Left ventricle myocardium superior (tissue), 1 donor: ENCODE measurements at places on chromosomes 6 and 20. TPM values are rescaled to one million over a fixed set of nuclear protein-coding genes. Genes with fewer than 3 reads are reported as not detected.

Gene VIP
- 0.42 TPM for total RNA-seq

Gene COL21A1
- total RNA-seq = 23.2 TPM

Gene GTSF1L
- total RNA-seq = not detected

Gene CDSN
- not detected for total RNA-seq

Gene DAAM2
- total RNA-seq = 16.1 TPM

Gene CRISP3
- not detected for total RNA-seq

Gene RBM24
- 223 TPM for total RNA-seq

Gene CST4
- not detected for total RNA-seq

Gene CGA
- 0.59 TPM for total RNA-seq

Gene SLC22A3
- 1.3 TPM for total RNA-seq

- no peak for DNase-seq
Observed at GRCh38 chr6:47363736-47364135, 54.0 kb upstream of the TNFRSF21 start.

DNA sequence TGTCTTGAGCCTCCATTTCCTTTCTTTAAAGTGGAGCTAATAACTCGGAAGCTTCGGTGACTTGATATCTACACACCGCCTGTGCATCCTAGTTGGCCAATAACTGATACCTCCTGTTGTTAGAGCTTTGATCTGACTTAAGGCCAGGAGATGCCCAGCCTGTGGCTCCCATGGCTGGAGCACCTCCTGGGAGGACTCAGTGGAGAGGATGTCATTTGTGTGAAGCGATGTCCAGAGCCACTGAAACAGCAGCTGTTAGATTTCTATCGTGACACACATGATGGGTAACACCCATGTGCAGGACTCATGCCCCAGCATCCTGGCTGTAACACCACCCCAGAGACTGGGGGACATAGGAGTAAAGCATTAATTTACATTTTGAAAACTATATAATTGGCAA is 30.8 kb downstream of the SDCBP2 start:
- no peak for DNase-seq

DNA sequence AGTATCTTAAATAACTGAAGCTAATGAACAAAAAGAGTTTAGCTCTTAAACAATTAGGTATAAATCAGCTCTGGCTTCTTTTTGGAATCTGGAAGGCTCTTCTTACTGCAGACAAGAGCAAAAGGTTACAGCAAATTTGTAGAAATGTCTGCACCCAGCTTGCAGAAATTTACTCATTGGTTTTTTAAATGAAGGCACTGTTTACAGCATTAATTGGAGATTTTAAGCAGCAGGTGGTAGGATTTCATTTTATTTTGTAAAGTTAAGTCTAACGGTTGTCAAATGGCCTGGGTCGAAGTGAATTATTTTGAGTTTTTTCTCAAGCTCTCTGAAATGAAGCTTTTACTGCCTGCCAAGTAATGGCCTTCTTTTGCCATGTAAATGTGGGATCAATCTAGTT is 102.1 kb downstream of the NRSN1 start:
- DNase-seq = no peak

DNA sequence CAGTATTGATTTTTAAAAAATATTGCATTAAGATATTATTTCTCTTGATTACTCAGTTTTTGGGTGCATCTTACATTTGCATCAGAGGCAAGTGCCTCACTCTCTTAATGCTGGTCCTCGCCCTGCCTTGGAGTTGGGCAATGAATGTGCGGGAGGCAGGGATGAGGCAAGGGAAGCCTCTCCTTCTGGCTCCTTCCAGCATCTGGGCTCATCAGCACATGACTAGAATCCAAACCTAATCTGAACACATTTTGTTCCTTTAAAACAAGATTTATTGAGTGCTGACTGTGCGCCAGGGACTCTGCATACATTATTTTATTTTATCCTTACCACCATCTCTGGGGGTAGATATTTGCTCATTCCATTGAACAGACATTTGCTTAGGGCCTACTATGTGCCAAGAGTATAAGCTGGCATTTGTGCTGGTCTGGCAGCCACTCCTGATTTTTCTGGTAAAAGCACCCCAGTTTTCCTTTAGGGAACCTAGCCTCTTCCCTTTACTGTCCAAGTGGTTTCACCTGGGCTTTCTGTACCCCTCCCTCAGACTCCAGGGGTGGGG is 71.9 kb upstream of the ZNFX1 start:
- DNase-seq = no peak

DNA sequence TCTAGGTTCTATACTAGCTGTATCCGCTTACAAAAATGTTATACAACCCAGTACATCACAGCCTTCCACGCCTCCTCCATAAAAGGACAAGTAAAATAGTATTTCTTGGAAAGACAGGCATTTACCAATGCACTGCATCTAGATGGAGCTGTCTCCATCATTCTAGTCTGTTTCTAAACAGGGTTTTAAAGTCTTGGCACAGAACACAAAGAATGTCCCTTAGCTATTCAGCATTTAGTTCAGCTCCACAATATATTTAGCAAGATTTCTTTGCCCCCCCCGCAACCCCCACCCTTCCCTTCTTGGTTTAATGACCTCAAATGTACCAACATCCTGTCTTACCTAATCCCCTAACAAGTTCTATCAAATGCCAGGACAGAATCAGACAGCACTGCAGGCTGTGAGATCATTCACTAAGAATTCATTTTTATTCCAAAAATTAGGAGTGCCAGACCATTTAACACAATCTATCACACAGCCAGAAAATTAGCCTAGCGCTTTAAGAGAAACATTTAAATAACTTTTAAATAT is 198.6 kb downstream of the BACH2 start:
- peak; percentile 38 for DNase-seq

GRCh38 chr6:22888163-22888752 is 318.9 kb downstream of the HDGFL1 start:
- DNase-seq = no peak

DNA sequence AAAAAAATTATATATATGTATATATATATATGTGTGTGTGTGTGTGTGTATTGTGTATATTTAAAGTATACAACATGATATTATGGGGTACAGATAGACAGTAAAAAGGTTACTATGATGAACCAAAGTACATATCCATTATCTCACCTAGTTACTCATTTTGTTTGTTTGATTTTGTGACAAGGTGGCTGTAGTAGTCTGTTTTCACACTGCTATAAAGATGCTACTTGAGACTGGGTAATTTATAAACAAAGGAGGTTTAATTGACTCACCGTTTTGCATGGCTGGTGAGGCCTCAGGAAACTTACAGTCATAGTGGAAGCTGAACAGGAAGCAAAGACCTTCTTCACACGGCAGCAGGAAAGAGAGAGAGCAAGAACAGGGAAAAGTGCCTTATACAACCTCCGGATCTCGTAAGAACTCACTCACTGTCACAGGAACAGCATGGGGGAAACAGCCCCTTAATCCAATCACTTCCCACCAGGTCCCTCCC is 30.2 kb upstream of the DACT2 start:
- no peak for DNase-seq

- DNase-seq = no peak
Observed at GRCh38 chr6:11580686-11581405, 43.3 kb downstream of the TMEM170B start.

GRCh38 chr6:110776413-110776812 is 38.9 kb downstream of the CDK19 start:
- DNase-seq = no peak

DNA sequence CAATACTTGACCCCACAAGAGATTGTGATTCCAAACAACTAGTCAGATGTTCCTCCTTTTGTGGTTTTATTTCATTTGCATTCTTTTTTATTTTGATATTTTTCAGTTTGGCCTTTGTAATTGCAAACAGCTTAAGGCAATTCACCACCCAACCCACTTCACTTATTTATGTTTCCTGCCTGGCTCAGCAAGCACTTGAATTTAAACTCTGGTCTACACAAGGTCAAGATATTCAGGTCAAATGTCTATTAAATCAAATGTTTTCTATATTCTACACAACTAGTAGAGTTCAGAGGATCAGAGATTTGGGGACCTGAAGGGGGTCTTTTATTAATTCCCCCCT is 100.1 kb downstream of the SGK1 start:
- DNase-seq = no peak

DNA sequence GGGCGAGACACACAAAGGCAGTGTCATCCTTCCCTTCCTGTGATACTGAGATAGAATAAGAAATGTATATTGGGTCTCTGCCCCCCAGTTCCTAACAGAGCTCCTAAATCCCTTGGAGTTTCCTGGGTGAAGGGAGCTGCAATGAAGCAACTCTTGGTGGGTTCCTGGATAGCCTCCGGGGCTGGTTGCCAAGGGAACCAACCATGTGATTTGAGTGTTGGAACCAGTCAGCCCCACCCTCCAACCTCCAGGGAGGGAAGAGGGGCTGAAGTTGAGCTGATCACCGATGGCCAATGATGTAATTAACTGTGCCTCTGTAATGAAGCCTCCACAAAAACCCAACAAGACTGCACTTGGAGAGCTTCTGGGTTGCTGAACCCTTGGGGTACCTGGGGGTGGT is 116.6 kb downstream of the SLC22A3 start:
- DNase-seq = no peak

DNA sequence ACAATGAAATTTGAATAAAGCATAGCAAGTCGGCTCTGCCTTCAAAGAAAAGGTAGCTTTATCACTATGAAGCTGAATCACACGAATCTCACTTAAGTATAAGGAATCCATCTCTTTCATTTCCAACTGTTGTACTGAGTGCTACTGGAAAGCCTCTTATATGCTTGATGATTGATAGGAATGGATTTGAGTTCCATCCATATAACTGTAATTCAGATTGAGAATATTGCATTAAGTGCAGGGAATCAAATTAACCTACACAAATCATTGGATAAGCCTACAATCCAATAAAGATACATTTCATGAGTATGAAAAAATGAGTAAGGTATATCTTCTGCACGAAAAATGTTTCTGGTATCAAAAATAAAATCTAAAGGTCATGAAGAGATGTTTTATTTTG is 444.8 kb upstream of the PLCB4 start:
- no peak for DNase-seq

- no peak for DNase-seq
Observed at GRCh38 chr6:145880361-145880760, 65.8 kb upstream of the FBXO30 start.

DNA sequence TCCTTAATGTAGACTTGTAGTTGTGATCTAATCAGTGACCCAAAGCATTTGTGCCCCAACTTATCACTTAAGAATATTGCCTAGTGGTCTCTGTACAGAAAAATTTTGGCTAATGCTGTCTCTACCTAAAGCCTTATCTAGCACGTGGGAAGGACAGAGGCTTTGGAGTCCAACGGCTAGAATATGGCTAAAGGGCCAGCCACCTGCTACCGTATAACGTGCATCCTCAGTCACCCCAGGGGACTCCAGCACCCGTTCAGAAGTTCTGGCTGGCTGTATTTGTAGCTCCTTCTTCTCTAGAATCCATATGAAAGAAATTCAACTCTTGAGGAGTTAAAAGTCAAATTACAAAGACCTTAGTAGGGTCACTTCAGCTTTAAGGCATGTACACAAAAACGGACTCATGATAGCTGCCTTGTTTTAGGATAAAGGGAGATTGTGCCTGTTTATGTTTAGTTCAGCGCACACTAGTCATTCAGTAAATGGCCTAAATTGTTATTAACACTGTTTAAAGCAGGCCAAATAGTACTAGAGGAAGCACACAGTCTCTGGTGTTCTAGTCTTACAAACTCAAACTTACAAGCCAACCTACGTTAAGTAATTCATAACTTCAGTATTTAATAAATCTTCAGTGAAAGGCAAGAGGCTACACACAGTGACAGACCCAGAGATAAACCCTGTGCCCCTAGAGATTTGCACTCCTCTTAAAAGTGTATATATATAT is 407.5 kb upstream of the PLCB4 start:
- no peak for DNase-seq

DNA sequence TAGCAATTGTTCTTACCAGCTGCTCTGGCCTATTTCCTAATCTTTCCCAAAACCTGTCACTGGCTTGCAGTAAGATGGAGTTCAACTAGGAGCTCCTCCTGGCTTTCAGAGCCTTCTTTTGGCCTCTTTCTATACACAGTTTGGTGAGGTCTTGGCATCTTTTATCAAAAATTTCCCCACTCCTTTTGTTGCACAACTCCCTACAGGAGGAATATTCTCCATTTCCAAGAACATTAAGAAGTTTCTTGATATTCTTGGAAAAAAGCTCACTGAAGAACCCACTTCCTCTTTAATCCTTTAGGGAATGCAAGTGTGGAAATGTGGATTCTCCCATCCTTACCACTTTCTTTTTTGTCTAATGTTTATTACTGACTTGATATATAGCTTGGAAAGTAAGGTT is 171.3 kb upstream of the KCNK16 start:
- DNase-seq = no peak

DNA sequence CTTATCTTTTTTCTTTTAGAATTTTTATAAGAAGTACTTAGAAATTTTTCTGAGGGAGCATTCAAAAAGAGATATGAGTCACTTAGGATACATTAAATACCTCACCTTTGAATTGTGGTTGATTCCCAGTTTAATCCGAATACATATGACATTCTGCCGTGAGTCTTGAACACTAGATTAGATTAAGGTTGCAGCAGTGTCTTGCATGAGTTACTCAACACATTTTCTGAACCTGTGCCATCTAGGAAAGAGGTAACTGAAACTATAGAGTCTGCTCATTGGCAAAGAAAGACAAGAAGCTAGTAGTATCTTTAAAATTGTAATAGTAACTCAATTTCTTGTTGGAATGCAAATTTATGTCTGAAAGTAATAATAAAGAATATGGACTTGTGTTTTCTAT is 14.9 kb downstream of the PEX3 start:
- DNase-seq = no peak

DNA sequence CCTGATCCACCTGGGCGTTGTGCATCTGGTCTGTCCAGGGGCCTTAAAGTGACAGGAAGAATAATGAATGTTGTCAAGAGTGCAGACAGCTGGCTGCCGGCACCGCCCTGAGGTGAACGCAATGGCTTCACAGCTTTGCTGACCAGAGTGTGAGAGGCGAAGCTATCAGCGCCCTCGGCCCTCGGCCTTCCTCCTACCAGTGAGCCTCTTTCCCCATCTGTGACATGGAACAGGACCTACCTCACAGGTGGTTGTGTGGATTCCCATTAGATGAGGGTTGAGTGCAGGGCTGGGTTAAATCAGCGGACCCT is 54.8 kb downstream of the CTCFL start:
- DNase-seq = no peak

DNA sequence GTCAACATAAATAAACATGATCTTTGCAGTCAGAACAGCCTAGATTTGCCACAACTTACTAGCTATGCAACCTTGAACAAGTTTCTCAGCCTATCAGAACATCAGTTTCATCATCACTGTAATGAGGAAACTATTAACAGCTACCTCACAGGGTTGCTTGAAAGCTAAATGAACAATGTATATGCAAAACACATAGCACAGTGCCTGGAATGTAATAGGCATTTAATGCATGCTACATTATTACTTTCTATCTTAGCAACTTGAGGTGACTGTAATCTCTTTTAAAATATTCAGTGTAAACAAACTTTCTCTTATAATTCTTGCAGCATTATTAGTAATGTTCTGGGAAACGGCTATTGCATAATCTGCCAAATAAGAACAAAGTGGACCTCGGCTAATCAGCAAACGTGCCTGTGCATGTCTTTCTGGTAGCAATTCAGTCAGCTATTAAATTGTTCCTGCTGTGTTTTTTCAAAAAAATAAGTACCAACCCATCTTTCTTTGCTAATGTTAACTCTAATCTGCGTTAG is 61.5 kb downstream of the SYNE1 start:
- DNase-seq = no peak

GRCh38 chr20:33071198-33071597 is 8.2 kb upstream of the BPIFB4 start:
- no peak for DNase-seq

GRCh38 chr6:157280157-157280556 is 43.2 kb downstream of the TMEM242 start:
- no peak for DNase-seq
